ENCODE measurements at places on chromosomes 2 and 18.

DNA sequence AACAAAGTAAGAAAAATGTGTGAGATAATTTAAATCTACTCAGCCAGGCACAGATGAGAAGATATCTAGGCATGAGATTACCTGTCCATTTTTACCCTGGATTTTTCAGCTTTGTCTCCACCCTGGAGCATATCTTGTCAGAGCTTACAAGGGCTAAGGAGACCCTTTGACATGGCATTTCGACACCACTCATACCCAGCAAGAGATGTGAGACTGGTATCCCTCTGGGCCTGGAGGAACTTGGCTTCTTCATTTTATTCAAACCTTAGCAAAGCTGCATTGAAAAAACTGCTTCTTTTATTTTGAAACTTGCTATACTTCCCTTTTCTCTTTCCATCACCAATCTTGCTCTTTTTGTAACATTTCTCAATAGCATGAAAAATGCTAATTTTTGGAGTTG lies 194.9 kb upstream of the HNMT start:
- no peak for DNase-seq

- DNase-seq, result no peak
Measured at GRCh38 chr2:96823198-96823597, 7.1 kb downstream of the CNNM3 start.

DNA sequence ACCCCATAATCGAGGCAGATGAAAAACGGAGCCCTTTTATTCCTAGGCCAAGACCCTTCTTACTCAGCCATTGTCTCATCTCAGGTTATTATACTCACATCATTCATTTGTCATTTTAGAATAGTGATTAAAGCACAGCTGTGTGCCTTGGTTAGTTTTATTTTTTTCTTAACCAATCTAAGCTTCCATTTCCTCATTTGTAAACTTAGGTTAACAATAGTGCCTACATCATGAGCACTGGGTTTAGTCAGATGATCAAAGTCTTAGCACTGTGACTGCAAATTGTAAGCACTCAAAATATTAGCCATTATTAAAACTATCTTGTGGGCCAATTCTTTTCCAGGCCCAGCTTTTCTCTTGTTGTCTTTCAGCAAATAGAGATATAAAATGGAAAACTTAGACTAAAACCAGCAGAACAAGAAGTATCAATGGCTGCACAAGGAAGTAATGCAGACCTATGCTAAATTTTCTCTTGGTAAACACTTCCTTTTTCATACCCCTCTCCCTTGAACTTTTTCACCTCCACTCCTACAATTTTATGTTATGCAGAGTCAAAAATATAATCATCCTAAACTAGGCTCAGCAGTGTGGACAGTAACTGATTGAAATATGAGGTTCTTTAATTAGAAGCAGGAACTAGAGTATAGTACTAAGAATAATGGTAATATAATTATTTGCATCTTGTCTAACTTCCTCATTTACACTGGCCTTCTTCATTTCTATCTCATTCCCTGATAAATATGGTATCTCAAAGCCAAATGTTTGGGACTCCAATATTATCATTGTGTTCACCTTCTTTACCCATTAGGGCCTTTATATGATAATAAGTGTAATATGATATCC lies 21.5 kb upstream of the GALNT3 start:
- no peak for DNase-seq

GRCh38 chr2:122203523-122203922 lies 448.1 kb downstream of the TSN start:
- no peak for DNase-seq

DNA sequence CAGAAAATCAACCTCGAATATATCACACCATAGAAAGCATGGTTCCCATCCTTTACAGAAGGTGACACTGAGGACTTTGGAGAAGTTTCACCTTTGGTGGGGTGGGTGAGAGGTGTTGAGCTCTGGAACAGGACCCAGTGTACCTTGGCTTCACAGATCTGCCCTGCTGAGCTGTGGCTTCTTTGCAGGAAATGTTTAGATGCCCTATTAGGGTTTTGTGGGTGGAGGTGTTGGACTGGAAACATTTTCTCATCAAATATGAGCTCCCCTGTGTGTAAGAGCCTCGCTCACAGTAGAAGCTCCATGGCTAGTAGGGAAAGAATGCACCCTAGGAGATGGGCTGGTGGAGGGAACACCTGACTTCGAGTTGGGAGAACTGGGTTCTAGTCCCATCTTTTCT lies 55.6 kb downstream of the RPL37A start:
- no peak for DNase-seq

- no peak for DNase-seq
Measured at GRCh38 chr2:197888321-197888720, 83.9 kb downstream of the PLCL1 start.

DNA sequence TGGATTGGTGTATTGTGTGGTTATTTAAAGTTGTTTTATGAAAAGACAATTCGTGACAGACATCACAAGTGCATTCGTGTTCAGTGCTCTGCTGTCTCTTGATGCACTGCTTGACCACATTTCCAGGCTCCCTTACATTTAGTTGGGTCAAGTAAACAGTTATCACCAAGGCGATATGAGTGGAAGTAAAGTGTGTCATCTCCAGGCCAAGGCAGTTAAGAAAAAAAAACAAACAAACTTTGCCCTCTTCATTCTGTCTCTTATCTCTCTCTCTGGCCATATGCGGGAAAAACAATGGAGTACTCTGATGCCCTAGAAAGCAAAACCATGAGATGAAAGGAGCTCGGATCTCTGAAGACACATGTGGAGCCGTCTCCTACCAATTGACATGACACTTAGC lies 131.1 kb downstream of the DSEL start:
- peak; percentile 78 for DNase-seq

DNA sequence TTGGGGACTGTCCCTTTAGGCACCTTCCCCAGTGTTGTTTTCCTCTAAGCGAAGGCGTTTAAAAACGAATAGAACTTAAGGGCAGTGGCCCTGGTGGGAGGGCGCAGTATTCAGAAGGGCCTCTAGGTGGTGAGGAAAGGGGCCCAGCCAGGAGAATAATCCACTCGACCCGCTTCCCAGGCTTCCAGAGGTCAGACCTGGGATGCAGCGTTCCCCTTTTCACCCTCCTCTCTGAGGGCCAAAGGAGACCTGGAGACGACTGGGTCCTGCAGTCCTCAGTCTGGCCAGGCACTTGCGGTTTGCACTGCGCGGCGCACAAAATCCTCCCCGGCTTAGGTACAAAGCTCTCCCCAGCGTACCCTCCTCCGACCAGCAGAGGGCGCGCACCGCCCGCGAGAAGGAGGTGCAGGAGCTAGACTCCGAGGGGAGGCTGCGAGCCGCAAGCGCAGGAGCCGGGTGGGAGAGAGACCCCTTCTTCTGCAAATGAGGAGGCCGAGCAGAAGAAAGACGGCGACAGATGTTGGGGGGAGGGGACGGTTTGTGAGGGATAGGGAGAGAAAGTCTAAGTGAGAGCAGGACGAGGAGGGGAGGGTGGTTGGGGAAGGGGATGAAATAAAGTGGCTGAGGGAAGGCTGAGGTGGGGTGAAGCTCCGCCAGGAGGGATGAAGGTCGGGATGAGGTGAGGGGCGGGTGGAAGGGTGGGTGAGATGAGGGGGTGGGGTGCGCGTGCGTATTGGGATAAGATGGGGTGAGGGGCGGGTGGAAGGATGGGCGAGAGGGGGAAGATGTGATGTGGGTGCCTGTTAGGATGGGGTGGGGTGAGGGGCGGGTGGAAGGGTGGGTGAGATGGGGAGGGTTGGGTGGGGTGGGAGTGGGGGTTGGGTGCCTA lies 4.9 kb downstream of the FEV start:
- peak; percentile 66 for DNase-seq

DNA sequence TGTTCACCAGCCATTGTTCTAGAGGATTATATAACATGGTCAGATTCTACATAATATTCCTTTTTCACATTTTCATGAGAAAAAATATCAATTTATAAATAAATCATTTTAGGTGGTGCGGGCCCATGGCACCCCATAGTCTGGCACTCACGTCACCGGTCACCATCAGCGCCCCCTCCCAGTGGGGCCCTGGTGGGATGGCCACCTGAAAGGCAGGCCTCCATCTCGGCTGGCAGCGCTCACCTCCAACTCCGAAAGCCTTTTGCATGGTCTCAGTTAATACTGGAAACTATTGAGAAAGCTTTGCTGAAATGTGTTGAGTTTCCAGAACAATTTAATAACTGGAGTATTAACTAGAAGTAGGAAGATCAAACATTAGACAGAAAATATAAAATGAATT lies 141.4 kb upstream of the SALL3 start:
- DNase-seq, result no peak

GRCh38 chr2:201350879-201351278 lies 6.3 kb downstream of the FLACC1 start:
- no peak for DNase-seq

GRCh38 chr2:9712263-9712662 lies 81.5 kb upstream of the YWHAQ start:
- no peak for DNase-seq

DNA sequence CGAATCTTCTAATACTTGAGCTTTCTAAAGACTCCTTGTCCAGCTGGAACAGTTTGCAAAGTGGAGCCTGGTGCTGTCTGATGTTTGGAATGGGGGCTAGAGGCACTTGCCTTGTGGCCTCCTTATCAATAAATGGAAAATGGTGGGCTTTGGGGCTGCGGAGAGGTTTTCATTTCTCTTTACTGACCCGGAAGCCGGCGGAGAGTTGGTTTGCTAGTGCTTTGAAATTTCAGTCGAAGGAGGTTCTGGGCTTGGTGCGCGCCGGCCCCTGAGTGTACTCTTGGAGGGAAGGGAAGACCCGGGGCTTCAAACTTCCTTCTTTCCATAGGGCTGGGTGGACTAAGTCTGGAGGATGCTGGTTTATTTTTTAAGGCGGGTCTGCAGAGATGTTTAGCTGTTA lies 714 bp downstream of the RPIA start:
- DNase-seq, result peak; percentile 32

DNA sequence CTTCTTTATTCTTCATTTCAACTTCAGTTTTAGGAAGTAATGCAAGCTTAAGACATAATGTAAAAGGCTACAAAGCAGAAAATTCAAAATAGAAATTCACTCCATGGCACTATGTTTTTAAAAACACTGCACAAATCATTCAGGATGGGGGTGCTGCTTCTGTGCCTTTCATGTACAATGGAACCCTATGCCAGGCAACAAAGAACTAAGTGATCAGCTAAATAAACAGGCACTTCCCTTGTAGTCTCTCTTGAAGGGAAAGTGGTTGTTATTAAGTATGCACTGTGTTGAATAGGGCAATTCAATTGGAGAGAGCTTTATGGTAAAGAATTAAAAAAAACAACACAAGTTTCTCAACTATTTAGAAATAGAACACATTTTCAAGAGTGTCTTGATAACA lies 10.9 kb upstream of the ERBB4 start:
- DNase-seq, result no peak

GRCh38 chr2:79702905-79703304 lies 190.1 kb downstream of the CTNNA2 start:
- no peak for DNase-seq

DNA sequence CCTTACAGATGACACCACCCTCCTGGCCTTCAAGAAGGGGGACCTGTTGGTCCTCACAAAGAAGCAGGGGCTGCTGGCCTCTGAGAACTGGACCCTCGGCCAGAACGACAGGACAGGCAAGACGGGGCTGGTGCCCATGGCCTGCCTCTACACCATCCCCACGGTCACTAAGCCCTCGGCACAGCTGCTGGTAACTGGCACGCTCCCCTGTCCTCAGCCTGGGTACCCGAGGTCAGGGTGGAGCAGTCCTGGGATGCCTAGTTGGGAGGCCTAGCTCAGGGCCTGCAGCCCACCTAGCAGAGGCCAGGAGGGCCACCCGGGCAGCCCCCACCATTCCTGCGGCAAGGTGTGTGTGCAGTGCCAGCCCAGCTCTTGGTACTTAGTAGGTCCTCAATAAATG lies 16.3 kb upstream of the GPR17 start:
- DNase-seq, result no peak

- no peak for DNase-seq
Measured at GRCh38 chr2:178949584-178949983, 100.4 kb downstream of the CCDC141 start.

DNA sequence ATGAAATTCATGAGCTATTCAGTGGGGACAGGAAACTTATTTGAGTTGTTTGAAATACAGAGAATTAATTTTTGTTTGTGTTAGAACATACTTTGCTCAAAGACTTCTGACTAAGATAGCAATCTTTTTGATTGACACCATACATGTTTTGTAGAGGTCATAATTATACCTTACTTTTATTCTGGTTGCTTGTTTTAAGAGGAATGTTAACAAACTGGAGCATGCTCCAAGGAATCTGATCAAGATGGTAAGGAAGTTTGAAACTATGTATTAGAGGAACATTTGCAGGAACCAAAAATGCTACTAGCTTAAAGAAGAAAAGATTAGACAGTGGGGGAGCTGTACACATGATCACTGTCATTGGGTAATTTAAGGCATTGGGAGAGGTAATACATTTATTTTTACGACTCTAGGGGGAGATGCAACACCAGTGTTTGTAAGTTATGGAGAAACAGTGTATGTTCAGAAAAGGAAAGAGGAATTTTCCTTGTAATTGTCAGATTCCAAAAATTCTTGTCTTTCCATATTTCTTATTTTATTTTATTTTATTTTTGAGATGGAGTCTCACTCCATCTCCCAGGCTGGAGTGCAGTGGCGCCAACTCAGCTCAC lies 8.0 kb downstream of the AGFG1 start:
- peak; percentile 41 for DNase-seq

- DNase-seq, result no peak
Measured at GRCh38 chr2:103327966-103328365, 566.1 kb downstream of the TMEM182 start.

DNA sequence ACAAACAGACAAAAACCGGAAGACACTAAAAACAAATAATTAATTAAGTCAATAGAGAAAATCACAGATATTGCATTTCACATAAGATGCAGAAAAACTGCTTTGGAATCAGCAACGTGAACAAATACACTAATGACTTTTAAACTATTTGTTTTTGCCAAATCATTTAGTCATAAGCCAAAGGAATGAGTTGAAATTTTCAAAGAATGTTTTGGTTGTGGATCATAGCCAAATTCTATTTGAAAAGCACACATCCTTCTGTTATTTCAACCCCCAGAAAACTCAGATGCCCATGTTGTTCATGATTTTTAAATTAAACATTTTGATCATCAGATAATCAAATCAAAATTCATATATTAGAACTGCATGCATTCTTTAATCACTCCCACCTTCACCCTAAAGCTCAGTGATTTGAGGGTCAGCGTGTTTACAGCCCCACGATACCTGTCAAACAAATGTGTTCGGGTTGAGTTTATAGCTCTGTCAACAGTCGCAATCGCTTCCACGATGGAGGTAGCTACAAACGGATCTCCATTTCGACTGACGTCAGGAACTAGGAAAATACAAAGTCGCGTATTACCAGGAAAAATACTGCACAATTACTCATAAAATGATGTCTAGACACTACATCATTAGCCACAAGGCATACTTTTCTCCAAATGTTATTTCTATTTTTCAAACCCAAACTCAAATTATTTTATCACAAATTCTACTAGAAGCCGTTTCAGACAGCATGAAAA lies 90.2 kb downstream of the PXDN start:
- no peak for DNase-seq
